Pancreas (tissue), 10 donors: ENCODE measurements at places on chromosomes 7 and 10.
A peak's percentile ranks its signal among the peaks of the same experiment; 100 is the strongest.

DNA sequence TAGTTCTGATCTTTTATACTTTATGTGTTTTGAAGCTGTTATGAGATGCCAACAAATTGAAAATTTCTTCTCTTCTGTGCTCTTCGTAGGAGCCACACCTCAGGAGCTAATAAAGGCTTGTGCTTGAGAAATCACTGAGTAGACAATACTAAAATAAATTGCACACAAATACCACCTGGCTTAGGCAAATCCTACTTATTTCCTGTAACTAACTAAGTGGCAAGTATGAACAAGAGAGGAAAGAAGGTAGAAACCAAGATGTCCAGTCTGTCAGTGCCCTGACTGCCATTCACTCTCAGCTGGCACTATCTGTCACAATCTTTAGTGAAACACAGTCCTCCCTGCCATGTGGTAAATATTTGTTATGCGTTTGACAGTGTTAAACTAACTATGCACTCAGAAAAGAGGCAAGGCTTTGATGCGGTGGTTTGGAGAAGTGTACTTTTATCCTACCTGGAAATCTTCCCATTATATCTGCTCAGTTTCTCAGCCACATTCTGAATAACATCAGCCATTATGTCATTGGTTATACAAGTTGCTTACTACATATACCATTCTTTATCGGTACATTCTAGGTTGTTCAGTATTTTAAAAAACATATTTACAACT is 293.4 kb upstream of the VWC2 start:
- H3K27ac ChIP-seq, result no peak overlapping the region
- no peak for DNase-seq
- no peaks in the 10 kb centered on the region for H3K27me3 ChIP-seq
- no peaks in the 10 kb centered on the region for H3K4me1 ChIP-seq
- H3K36me3 ChIP-seq, result no peaks in the 10 kb centered on the region
- no peak overlapping the region for H3K4me3 ChIP-seq

DNA sequence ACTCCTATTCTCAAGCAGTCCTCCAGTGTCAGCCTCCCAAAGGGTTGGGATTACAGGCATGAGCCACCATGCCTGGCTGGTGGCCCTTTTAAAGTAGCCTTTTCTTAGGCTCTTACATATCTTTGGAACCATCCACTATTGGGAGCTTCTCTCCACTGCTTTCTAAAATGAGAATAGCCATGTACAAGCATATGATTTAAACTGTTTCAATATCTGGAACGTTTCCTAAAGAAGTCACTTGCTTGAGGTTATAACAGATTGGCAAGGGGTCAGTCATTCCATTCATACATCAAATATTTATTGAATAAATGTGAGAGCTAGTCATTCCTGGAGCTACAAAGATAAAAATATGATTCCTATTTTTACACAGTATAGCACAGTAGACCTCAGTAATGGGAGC is 97.4 kb upstream of the LRGUK start:
- no peaks in the 10 kb centered on the region for H3K27me3 ChIP-seq
- no peaks in the 10 kb centered on the region for H3K4me1 ChIP-seq
- no peak for DNase-seq
- no peaks in the 10 kb centered on the region for H3K36me3 ChIP-seq

GRCh38 chr7:66236713-66237303 is 31.7 kb downstream of the TPST1 start:
- H3K36me3 ChIP-seq, result no peaks in the 10 kb centered on the region
- no peak overlapping the region for H3K27ac ChIP-seq
- no peaks in the 10 kb centered on the region for H3K27me3 ChIP-seq
- no peak for DNase-seq
- no peak overlapping the region for H3K4me3 ChIP-seq

- H3K4me3 ChIP-seq, result peak overlapping the region; percentile 40
- peak; percentile 46 for DNase-seq
- H3K27me3 ChIP-seq, result no peaks in the 10 kb centered on the region
Measured at GRCh38 chr10:47300429-47300931, 483 bp downstream of the GDF10 start.

- no peak overlapping the region for H3K27ac ChIP-seq
- DNase-seq, result no peak
- H3K36me3 ChIP-seq, result no peaks in the 10 kb centered on the region
- H3K27me3 ChIP-seq, result no peaks in the 10 kb centered on the region
- H3K4me3 ChIP-seq, result no peak overlapping the region
Measured at GRCh38 chr10:130686689-130687300, 550.6 kb downstream of the GLRX3 start.

GRCh38 chr10:98125940-98126631 is 8.4 kb upstream of the R3HCC1L start:
- no peak overlapping the region for H3K4me3 ChIP-seq
- no peak overlapping the region for H3K27ac ChIP-seq
- no peaks in the 10 kb centered on the region for H3K36me3 ChIP-seq
- H3K27me3 ChIP-seq, result no peaks in the 10 kb centered on the region
- DNase-seq, result no peak

- DNase-seq, result no peak
- no peak overlapping the region for H3K27ac ChIP-seq
- H3K36me3 ChIP-seq, result no peaks in the 10 kb centered on the region
- no peak overlapping the region for H3K4me3 ChIP-seq
- no peaks in the 10 kb centered on the region for H3K27me3 ChIP-seq
Measured at GRCh38 chr10:64346389-64346788, 825.2 kb downstream of the REEP3 start.

- H3K27ac ChIP-seq, result no peak overlapping the region
- no peak overlapping the region for H3K4me3 ChIP-seq
- H3K36me3 ChIP-seq, result no peaks in the 10 kb centered on the region
- H3K27me3 ChIP-seq, result no peaks in the 10 kb centered on the region
- DNase-seq, result no peak
- H3K4me1 ChIP-seq, result peaks cover 3% of the 10 kb centered on the region
Measured at GRCh38 chr10:119602241-119603095, 5.7 kb upstream of the TIAL1 start.

DNA sequence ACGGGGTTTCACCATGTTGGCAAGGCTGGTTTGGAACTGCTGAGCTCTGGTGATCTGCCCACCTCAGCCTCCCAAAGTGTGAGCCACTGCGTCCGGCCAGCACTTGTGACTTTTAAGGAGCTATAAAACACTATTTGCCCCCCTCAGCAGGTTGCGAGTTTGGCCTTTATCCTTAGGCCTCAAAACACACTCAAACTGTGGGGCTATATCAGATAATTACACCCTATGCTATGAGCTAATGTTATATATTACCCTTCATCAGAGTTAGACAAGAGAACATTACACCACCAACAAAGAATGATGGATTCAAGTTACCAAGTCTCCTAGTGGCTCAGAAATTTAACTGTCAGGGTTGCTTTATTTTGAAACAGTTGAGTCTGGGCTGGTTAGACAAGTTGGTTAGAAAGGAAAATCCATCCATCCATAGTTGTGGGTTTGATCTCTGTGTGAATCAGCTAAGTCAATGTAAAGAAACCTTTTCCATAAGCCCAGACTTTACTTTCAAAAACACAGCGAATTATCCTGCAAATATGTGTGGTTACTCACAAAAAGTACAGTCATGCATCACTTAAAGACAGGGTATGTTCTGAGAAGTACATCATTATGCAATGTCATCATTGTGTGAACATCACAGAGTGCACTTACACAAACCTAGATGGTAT is 115.8 kb downstream of the SEMA3D start:
- no peak overlapping the region for H3K4me3 ChIP-seq
- no peak for DNase-seq
- no peak overlapping the region for H3K27ac ChIP-seq
- H3K36me3 ChIP-seq, result no peaks in the 10 kb centered on the region
- peaks cover 3% of the 10 kb centered on the region for H3K4me1 ChIP-seq

DNA sequence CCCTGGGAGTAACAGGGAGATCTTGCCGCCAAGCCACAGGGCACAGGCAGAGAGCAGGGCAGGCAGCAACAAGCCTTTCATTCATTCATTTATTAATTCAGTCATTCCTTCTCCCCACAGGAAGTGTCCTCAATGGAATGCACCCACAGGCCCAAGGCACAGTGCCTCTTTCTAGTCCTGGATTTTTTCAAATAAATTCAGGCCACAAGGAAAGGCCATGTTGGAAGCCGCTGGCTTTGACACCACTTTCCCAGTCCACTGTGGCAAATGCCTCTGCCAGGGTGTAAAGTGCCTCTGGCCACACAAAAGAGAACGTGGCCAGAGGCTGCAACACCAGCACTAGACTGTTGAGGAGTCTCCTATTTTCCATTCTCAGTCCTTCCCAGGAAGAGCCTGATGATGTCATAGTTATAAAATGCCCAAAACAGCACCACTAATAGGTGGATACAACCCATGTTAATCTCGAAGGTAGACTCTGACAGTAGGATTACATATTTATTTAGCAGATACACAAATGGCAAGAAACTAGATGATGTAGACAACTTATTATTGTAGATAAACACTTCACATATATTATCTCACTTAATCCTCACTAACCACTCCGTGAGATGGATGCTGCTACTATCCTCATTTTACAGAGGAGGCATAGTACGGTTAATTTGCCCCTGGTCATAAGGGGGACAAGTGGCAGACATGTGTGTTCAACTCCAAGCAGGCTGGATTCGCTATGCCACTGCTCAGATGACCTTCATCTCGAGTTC is 5.5 kb downstream of the JAZF1 start:
- H3K27me3 ChIP-seq, result no peaks in the 10 kb centered on the region
- no peak overlapping the region for H3K4me3 ChIP-seq
- no peaks in the 10 kb centered on the region for H3K36me3 ChIP-seq

GRCh38 chr10:11837372-11838161 is 14.4 kb downstream of the PROSER2 start:
- H3K27me3 ChIP-seq, result no peaks in the 10 kb centered on the region
- DNase-seq, result no peak
- H3K36me3 ChIP-seq, result no peaks in the 10 kb centered on the region
- no peak overlapping the region for H3K4me3 ChIP-seq
- H3K4me1 ChIP-seq, result peaks cover 3% of the 10 kb centered on the region

GRCh38 chr10:92969151-92969550 is 91.4 kb upstream of the CYP26C1 start:
- H3K4me1 ChIP-seq, result no peaks in the 10 kb centered on the region
- H3K27me3 ChIP-seq, result no peaks in the 10 kb centered on the region
- H3K36me3 ChIP-seq, result no peaks in the 10 kb centered on the region

DNA sequence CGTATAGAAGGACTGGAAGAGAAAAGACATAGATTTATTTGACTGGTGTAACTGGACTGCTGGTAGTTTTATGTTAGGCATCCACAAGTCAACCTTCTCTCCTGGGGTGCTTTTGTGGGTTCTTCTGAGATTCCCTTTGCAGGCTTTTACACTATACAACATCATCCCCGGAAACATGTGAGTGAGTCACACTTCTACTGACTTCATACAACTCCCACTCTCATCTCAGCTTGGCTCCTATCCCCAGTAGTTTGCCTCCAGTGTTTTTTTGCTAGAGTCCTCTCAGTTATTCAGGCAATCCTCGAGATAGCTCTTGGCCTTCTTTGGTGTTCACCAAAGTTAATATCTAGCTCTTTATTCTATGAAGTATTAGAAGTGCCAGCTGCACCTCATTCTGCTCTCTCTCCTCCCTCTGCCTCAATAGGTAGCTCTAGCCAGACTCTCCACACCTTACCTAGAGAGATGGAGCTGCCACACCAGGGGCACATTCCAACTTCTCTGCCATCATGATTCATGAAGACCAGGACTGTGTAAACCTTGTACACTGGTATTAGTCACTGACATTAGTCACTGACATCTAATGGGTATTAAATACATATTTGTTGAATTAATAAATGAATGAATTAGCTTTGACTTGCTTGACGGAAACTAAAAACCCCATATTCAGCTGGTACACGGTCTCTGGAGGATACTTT is 281.9 kb downstream of the PPP1R3A start:
- H3K4me3 ChIP-seq, result no peak overlapping the region
- H3K36me3 ChIP-seq, result no peaks in the 10 kb centered on the region
- no peak overlapping the region for H3K27ac ChIP-seq
